ENCODE measurements at places on chromosomes 4 and X. TPM values are rescaled to one million over a fixed set of nuclear protein-coding genes. Genes with fewer than 3 reads are reported as not detected.

AMTN gene
- total RNA-seq = not detected

REELD1 gene
- total RNA-seq = not detected

GAGE13 gene
- not detected for total RNA-seq

PCYT1B gene
- 30.8 TPM for total RNA-seq

DNA sequence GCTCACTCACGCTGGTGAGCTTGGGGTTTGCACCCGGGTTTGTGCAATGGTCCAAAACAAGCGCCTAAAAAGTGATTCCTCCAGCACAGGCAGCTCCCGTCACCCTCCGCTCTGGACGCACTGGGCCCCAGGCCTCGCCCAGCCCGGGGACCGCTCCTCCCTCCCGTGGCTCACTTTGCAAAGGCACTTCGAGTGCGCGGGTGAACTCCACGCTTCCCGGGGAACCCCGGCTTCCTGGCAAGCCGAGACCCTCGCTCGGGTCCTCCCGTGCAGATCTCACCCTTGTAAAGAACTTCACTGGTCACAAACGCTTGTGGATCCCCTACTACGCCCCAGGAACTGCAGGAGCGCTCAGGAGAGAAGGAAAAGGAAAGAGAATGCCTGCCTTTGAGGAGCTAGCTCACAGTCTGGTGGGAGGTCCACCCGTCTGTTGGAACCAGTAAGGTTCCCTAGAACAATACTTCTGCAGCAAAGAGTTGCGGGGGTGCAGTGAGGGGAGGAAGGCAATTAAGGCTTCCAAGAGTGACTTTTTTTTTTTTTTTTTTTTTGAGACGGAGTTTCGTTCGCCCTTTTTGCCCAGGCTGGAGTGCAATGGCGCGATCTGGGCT, at the start of gene CTPS2:
Gene CTPS2 (minus strand): TSS at position 122 of the 608 bp plus-strand sequence. CDS start 9,767 bp downstream, outside the sequence.
- DNase-seq = no peak

DNA sequence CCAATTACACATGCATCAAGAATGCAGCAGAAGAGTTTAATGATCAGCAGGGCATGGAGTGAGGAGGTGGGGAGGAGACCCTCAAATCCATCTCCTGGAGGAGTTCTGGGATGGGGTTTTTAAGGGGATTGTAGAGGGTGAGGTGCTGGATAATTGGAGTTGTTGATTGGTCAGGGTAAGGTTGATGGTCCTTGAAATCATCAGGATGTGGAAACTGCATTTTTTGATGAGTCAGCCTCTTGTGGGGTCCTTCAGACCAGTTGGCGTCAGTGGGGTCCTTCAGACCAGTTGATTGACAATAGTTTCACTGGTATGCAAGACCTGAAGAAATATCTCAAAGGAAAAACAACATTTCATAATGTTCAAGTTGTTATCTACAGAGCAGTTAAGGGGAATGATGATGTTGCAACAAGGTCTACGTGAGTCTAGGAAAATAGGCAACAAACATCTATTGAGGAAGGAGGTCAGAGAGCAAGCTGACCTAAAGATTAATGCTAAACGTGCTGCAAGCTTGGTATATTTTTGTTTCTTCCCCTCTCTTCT, 88.3 kb downstream of the NRK start:
- DNase-seq = no peak

- no peak for DNase-seq
Measured at GRCh38 chr4:112026058-112026457, 119.2 kb upstream of the FAM241A start.

- no peak for DNase-seq
Measured at GRCh38 chr4:173091958-173092357, 76.7 kb upstream of the GALNT7 start.

DNA sequence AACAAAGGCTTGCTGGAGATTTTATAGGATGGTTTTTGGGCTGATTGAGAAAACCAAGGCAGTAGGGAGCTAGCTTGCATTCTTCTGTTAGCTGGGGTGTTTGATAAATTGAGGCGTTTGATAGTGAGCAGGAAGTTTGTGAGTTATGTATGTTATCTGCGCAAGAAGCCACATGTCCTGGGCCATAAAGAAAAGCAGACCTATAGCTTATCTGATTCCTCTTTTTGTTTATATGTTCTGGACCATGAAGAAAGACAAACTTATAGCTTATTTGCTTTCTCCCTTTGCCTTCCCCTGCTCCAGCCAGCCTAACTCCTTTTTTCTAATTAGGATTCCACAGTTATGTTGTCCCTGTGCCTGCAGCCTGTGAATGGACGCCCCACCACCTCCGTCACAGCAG, 9.2 kb downstream of the HNRNPH2 start:
- DNase-seq = no peak

- DNase-seq = no peak
Measured at GRCh38 chr4:176927664-176928063, 134.9 kb upstream of the VEGFC start.
